HepG2 (cell line): ENCODE measurements at places on chromosomes 1 and 21.

- DNase-seq = no peak
Measured at GRCh38 chr1:208562151-208562960, 318.2 kb upstream of the PLXNA2 start.

DNA sequence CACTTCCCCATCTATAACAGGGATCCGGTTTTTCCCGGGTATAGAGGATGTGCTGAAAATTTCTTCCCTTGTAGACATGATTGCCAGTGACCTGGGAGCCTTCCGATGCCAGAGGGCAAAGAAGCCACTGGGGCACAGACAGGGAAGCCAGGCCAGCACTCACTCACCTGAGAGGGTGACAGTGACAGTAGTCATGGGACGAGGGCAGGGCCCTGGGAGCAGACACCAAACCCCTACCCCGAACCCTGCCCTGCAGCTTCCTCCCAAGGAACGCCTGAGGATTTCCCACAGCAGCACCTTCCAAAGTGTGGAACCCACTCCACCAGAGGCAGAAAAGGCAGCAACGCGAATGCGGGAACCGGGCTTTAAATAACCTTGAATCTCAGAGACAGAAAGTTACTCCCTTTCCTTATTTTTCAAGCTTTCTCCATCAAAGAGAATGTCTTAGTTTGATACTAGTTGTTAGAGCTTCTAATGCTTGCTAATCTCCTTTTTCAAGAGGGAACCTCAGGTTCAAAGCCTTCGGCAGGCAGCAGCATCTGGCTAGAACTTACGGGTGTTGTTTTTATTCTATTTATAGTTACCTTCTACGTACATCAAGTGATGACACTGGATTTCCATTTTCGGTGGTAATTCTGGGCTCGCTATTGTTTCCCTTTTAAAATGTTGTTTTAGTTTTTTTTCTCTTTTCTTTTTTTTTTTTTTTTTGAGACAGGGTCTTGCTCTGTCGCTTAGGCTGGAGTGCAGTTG, 2.8 kb downstream of the DDOST start:
- DNase-seq = no peak

- DNase-seq = no peak
Measured at GRCh38 chr1:64848803-64849202, 103.9 kb downstream of the RAVER2 start.

GRCh38 chr1:2384941-2385481, 6.3 kb downstream of the MORN1 start:
- DNase-seq = no peak

DNA sequence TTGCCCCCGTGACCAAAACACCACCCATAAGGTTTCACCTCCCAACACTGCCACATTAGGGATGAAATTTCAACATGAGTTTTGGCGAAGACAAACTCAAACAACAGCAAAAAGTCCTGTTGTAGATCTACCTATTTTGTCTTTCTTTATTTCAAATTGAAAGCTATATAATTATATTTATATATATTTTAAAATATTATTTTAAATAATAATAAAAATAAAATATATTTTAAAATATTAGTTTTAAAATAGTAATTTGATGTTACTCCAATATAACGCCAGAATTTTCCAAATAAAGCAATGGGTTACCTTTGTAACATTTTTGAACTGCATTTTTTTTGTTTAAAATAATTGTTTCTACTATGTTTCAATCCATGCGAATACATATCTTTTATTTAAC, 263.5 kb upstream of the USP25 start:
- DNase-seq = no peak

DNA sequence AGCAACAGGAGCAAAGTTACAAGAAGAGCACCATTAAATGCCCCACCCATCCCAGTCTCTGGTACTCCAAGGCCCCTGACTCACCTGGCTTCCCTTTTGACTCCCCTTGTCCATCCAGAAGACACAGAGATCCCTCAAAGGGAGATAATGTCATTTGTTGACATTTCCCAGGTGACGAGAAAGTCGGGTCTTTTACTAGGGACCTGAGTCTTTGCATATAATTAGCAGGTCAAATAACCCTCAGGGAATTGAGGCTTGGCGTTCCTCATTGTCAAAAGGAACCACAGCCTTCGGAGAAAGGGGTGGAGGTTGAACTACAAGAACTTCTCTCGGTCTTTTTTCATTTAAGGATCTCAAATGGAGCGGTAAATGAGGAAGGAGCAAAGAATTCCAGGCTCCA, 133.2 kb downstream of the PROX1 start:
- no peak for DNase-seq

DNA sequence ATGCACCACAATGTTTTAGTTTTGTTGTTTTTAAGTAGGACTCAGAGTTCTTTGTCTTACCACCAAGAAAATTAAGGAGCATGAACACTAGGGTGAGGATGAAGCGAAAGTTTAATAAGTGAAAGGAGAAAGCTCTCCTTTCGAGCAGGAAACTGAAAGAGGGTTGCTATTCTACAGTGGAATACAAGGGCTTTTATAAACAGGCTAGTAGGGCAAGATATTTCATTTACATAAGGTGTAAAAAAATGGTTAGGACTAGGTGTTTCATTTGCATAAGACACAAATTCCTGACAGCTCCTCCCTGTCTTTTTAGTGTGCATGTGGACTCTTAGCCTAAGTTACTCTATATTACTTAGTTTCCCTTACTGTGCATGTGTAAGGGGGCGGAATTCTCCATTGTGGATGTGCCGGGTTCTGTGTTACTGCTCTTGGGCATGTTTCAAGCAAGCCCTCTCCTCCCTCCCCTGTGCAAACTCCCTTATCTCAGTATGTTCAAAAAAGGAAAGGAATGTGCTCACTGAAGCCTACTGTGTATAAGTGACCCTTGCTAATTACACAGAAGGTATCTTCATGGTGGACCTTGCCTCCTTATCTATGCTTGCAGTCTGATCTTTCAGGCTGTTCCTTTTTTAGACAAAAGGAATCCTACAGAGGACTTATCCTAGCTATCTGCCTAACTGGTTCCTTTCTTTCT, 7.3 kb downstream of the TSHB start:
- peak; percentile 86 for DNase-seq

- no peak for DNase-seq
Measured at GRCh38 chr1:203534526-203534925, 40.6 kb downstream of the OPTC start.

- no peak for DNase-seq
Measured at GRCh38 chr1:53508991-53509666, 49.9 kb downstream of the DMRTB1 start.

DNA sequence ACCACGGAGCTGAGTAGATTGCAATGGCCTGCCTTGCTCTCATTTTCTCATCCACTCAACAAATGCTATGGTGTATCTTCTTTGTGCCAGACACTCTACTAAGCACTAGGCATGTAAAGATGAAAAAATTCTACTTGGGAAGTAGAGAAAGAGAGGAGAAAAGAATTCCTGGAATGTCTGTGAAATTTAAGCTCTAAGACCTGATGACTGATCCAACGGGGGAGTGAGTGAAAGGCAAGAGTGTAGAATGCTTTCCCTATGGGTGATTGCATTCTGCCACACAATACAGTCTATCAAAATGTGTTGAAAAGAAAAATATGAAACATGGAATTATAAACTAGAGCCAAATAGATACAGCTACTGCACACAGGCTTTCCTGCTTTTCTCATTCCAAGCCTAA, 82.3 kb downstream of the CYYR1 start:
- DNase-seq = no peak

DNA sequence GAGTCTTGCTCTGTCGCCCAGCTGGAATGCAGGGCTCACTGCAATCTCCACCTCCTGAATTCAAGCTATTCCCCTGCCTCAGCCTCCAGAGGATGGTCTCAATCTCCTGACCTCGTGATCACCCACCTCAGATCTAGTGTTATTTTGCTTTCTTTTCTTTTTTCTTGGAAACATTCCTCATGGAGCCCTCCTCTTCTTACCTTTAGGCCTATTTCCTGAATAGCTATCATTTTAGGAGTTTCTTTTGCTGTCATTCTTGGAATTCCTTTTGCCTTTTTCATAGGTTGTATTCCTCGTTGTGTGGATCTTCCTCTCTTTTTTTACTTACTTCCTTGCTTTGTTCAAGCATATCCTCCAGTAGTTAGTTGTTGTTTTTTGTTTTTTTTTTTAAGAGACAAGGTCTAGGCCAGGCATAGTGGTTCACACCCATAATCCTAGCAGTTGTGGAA, 173.8 kb downstream of the RASAL2 start:
- DNase-seq = no peak

DNA sequence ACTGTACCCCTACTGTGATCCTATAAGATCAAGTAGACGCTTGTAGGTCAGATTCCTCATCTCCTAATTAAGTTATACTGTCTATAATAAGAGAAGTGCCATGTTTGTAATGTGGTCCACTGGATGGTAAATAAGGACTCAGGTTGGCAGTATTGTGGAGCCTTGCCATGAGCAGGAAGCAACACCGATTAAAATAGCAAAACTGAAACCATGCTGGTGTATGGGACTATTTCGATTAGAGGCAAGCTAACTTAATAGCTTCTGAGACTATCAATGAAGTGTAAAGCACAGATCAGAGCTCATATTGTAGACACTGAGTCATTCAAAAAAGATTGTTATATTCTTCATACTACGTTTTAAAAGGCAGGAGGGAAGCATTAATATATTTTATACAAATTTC, 348.8 kb downstream of the HHAT start:
- no peak for DNase-seq

- DNase-seq = no peak
Measured at GRCh38 chr1:192802406-192802805, 6.4 kb upstream of the RGS2 start.
